Fibroblast of villous mesenchyme (primary cell): ENCODE measurements at places on chromosomes 11 and 22. TPM values are rescaled to one million over a fixed set of nuclear protein-coding genes. Genes with fewer than 3 reads are reported as not detected.

GRCh38 chr11:27295928-27296327 lies 67.1 kb downstream of the CCDC34 start:
- no peak for DNase-seq

- DNase-seq: no peak
Observed at GRCh38 chr11:134500621-134501020, 88.6 kb upstream of the B3GAT1 start.

- no peak for DNase-seq
Observed at GRCh38 chr22:29784451-29785361, 17.5 kb downstream of the UQCR10 start.

GRCh38 chr11:46361283-46362155 lies 14.3 kb downstream of the DGKZ start:
- peak; percentile 70 for DNase-seq

- no peak for DNase-seq
Observed at GRCh38 chr11:35151241-35151640, 12.3 kb downstream of the CD44 start.

GRCh38 chr22:29998627-29999384 lies 81.5 kb upstream of the HORMAD2 start:
- DNase-seq: no peak

Gene DEFB131B
- total RNA-seq: not detected in 2 replicates
